Activated CD4-positive, alpha-beta T cell treated with anti-CD3 and anti-CD28 coated beads for 1 hour (primary cell): ENCODE measurements at places on chromosomes 3 and 15.

GRCh38 chr15:59543721-59544547 is 67.6 kb upstream of the GCNT3 start:
- no peak for DNase-seq

DNA sequence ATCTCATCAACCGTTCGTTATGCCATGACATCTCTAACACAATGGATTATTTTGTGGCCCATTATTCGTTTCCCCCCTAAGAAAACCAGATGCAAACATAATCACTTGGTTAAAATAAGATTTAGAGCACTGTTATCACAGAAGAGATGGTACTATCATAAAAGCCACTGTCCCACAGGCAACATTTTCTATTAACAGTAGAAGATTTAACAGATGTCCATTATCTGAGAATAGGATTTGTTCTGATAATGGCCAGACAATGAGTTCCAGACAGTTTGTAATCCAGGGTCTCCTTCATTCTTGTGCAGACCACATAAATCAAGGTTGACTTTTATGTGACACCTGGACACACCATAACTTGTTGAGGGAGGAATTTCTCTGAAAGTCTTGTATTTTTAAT is 153.1 kb downstream of the CLSTN2 start:
- no peak for DNase-seq

DNA sequence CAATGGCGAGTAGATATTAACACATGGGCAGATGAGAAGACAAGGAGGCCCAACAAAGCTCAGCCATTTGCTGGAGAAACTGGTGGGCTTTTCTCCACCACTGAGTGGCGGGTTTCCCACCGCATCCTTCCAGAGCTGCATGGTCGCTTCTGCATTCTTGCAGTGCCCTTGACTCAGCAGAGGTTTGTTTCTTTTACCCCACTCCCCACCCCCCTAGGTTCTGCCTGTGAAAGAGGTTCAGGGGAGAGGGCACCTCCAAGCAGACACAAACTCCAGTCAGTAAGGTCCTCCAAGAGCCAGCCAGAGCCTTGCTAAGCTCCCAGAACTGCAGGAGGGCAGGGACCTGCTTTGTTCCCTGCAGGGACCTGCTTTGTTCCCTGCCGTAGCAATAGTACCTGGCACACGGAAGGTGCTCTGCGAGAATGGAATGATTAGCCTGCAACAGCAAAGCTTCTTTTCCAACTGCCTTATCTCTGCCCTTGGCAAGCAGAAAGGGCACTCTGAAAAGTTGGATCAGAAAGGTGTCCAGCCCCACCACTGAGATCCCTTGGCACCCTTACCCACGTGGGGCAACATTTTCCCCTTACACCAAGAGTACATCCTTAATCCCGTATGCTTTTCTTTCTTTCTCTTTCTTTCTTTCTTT is 1.4 kb downstream of the PAQR5 start:
- DNase-seq: no peak

DNA sequence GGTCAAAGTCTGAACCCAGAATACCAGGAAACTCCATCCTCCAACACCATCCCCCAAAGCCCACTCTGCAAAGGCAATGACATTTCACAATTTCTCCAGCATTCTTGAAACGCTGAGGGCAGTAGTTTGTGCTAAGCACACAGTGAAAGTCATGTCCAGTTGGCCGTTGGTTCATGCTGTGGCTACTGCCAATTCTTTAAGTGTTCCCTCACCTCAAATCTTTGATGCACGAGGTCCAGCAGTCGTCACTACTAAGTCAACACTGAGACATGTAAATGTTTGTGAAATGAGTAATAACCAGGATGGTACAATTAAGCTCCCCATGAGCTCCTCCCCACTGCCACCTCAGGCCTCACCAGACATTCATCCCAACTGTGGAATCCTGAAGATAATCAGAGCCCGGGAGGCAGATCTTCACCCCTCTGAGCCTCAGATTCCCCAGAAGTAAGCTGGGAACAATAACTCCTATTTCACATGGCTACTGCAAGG is 7.0 kb downstream of the SUCLG2 start:
- DNase-seq: no peak

- DNase-seq: no peak
Observed at GRCh38 chr3:180252683-180253082, 215.9 kb upstream of the PEX5L start.
